ENCODE measurements at places on chromosomes 3 and 15.

DNA sequence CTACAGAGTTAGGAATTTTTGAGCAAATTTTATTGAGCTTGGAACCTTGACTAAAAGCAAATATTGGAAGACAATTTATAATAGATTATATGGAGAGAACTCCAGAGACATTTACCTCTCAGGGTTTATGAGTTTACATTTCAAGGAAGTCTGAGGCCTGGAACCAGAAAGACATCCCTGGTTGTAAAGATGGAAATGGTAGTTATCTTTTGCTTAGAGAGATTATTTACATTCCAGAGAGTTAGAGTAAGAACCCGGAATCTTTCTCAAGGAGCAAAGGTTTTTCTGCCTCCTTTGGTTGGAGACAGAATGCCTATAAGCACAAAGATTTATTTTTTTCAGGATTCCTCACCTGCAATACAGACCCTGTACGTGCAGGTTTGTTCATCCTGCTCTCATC, 458.1 kb downstream of the TBL1XR1 start:
- no peak for DNase-seq

- no peak for DNase-seq
Observed at GRCh38 chr15:88802250-88802990, 816 bp upstream of the ACAN start.

DNA sequence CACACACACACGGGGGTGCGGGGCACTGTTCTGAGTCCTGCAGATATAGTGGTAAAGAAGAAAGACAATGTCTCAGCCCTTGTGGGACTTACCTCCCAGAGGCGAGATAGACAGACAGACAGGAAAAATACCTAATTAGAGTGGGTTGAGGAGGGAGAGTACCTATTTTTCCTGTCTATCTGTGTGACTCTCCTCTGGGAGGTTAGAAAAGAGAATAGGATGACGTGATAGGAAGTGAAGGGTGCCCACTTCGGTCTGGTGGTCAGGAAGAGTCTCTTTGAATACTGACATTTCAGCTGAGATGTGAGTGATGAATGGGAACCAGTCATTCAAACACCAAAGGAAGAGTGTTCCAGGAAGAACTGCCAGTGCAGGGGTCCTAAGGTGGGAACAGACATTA, 4.1 kb upstream of the APOD start:
- DNase-seq, result no peak

DNA sequence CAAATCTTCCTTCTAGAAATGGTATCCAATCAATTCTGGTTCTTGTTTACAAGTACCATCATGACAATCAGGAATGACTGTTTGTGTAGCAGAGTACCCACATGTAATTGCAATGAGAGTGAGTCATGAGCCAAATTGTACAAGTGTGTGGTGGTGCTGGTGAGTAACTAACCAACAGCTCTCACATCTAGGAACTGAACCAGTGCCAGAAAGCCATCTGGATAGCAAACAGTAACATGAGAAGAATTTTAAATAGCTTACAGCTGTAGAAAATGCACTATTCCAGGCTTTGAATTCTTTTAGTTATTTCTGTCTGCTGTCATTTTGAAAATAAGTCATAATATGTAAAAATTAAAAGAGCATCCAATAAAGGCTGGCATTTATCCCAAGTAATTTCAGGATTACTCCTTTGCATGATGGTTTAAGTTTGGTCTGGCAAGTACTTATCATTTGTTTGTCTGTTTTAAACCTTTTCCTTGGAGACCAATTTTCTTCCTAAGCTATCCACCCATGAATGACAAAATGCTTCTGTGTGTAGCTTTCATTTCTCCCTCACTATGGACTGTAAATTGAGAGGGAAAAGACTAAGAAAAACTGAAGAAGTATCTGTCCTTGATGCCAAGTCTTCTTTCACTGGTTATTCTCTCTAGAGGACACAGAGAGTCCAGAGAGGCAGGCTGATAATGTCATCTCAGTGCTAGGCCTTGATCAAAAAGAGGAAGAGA, 60.0 kb downstream of the PIK3CB start:
- no peak for DNase-seq

DNA sequence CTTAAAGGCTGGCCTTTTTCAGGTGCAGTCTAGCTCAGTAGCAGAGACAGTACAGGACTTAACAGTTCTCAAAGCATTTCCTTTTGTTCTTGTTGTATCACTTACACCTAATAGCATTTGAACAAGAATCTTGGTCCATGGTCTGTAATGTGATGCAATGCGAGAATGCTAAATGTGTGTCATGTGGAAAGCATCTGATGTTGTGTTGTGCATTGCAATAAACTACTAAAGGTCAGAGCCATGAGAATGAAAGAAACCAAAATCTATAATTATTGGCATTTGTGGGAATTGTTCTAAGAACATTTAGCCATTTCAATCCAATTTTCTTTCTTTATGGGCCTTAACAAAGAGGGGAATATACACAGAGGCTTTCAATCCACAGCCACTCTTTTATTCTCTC, 324.5 kb upstream of the ROBO2 start:
- DNase-seq, result no peak

- DNase-seq, result no peak
Observed at GRCh38 chr3:130935761-130936492, 42.0 kb downstream of the ATP2C1 start.

GRCh38 chr3:134798681-134799311, 3.7 kb downstream of the EPHB1 start:
- no peak for DNase-seq

GRCh38 chr3:135987661-135988060, 22.1 kb downstream of the PPP2R3A start:
- DNase-seq, result no peak

GRCh38 chr3:143594206-143594605, 254.1 kb downstream of the SLC9A9 start:
- DNase-seq, result no peak

DNA sequence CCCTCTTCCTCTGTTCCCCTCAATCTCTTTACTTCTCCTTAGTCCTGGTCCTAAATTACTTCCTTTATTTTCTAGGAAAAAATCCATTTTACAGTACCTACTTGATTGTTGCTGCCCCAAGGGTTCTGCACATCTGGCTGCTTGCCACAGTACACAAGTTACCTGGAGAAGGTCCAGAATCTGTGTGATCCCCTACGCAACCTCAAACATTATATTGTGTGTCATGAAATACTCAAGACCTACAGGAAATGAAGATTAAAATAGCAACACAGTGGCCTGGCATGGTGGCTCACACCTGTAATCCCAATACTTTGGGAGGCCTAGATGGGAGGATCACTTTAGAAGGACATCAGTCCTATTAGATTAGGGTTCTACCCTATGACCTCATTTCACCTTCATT, 48.7 kb downstream of the PRKAR2A start:
- no peak for DNase-seq

GRCh38 chr3:4647411-4647810, 154.3 kb downstream of the ITPR1 start:
- no peak for DNase-seq

DNA sequence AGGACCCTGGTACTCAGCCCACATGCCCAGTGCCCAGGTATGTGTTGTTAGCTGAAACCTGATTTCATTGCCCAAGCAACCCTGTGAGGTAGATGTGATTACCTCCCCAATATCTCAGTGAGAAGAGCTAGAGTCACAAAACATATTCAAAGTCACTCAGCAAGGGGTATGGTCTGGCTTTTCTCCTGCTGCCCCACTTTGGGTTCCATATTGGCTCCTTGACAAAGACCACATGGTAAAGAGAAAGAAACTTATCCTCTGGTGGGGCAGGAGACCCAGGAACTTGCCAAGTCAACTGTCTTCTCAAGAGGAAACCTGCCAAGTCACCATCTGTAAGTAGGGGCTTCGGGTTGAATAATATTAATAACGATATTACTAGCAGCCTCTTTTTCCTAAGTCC, 148.3 kb upstream of the LMCD1 start:
- no peak for DNase-seq

- DNase-seq, result no peak
Observed at GRCh38 chr3:25463836-25464418, 35.9 kb downstream of the RARB start.

DNA sequence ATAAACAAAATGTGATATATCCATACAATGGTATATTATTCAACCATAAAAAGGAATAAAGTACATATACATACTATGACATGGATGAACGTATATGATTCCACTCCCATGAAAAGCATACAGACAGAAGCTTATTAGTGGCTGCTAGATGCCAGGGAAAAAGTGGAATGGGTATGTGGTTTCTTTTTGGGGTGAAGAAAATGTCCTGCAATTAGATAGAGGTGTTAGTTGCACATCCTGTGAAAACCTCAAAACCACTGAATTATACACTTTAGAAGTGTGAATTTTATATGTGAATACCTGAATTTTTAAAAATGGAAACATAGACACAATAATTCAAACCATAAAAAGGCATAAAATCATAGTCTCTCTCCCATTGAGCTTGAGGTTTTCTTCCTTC, 11.2 kb downstream of the DENND6A start:
- DNase-seq, result no peak

DNA sequence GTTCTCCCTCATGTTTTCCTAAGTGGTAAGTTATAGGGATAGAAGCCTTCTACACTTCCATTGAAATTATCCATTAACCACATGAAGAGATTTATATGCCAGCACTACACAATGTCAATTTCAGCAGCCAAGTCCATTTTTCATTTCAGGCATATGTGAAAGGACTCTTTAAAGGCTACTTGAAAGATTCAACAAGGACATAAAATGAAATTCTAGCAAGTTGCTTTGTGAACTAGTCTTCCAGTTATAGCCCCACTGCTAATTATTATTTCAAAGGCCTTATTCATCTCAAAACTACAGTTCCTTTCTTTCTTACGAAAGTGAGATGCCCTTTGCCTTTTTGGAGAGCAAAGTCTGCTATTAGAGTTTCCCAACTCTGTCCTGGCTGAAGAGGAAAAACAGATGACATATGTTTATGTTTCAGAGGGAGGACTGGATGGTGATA, 66.0 kb upstream of the SLC2A2 start:
- no peak for DNase-seq

DNA sequence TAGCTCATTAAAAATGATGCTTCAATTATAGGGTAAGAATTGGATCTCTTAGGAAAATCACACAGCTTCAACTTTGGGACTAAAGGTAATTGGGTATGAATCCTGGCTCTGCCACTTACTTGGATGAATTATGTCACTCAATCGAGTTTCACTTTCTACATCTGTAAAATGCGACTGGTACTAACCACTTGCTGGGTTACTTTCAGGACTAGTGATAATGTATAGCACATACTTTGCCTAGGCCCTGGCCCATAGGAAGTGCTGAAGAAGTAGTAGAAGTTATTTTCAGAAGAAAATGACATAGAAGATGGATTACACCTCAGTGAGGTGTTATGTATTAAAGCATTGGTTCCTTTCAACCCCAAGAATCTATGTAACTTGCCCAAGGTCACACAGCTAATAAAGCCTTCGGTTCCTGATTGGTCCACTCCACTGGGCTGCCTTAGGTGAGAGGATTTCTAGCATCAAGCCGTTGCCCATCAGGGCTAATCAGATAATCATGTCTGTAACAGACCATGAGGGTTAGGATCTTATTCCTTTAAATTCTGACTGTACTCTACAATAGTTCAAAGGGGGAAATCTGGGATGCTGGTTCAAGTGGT, 29.4 kb upstream of the AP4E1 start:
- DNase-seq, result no peak

DNA sequence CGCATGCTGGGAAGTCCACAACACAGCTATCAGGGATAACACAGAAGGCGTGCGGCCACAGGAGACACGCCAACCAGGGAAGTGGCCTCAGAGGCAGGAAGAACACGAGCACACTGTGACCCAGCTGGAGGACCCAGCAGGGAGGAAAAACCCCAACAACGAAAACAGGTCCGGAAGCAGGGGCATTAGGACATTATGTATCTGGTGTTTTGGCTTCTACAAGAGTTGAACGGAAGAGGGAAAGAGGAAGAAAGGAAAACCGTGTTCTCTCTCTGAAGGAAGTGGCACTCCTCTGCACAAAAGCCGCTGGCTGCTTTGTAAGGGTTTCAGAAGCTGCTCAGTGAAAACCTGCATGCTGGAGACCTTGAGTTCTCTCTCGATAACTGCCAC, 61.8 kb downstream of the HACD2 start:
- DNase-seq, result no peak

DNA sequence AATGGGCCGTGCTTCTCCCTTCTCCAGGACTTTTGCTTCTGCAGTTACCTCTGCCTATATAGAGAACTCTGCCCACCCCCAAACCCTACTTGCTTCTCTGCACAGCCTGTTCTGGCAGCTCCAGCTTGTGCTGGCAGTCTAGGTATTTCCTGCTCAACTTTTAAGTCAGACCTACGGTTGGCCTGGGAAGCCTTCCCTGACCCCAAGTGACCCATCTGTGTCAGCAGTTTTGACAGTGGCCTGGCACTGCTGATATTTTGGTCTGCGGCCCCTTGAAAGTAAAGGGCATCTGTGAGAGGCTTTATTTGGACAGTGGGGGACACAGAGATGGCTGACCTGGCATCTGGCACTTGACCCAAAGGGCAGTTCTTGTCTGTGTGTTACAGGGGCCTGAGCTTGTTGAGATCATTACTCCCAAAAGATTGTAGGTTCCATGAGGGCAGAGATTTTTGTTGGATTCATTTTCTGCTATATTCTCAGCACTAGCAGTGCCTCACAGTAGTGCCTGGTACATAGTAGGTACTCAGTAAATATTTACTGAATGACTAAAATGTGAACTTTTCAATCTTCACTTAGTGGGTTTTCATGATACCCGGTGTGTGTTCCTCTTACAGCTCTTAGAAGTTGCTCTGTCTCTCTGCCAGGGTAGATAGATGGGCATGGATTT, 55.2 kb upstream of the TRAK1 start:
- DNase-seq, result no peak

GRCh38 chr3:133943639-133944141, 48.0 kb upstream of the RAB6B start:
- no peak for DNase-seq

DNA sequence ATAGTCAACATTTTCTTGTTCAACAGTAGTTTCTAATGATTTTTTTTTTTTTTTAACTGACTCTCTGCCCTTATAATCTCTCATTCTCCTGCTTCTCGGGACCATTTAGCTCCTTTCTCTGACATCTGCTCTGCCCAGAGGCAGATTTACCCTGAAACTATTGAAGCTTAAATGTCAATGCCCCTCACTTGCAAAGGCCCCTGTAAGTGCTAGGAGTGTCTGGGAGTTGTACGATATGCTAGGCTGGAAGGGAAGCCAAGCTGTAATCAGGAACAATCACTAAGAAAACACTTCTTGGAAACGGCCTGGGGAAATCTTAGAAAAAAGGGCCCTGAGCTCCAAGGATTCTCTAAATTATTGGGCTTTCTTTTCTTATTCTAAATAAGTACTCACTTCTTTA, 5.8 kb upstream of the PLOD2 start:
- DNase-seq, result no peak

GRCh38 chr3:16538507-16538906, 25.0 kb upstream of the RFTN1 start:
- DNase-seq, result no peak

Measured in stimulated activated CD4-positive, alpha-beta T cell treated with anti-CD3 and anti-CD28 coated beads, Interleukin-2, amount 100 ng/mL, for 4 hours (primary cell).